ENCODE measurements at places on chromosomes 4 and X. TPM values are rescaled to one million over a fixed set of nuclear protein-coding genes. Genes with fewer than 3 reads are reported as not detected.

Gene NOA1
- total RNA-seq, result 26.2 TPM

Gene GC
- total RNA-seq, result not detected

Gene MAGEA9B
- total RNA-seq, result not detected

Gene GYPB
- total RNA-seq, result not detected

Gene RS1
- total RNA-seq, result not detected

Gene WNK3
- 1.3 TPM for total RNA-seq

Gene CCDC120
- total RNA-seq, result 1.1 TPM

Gene FAM9C
- 0.50 TPM for total RNA-seq

Gene TLL1
- total RNA-seq, result 15.2 TPM

Gene CSAG1
- total RNA-seq, result not detected

Measured in thoracic aorta endothelial cell (primary cell).